Activated naive CD4-positive, alpha-beta T cell (primary cell): ENCODE measurements at places on chromosomes 5 and 9.

GRCh38 chr9:21683484-21684175 lies 118.8 kb upstream of the MTAP start:
- no peak for DNase-seq

- DNase-seq, result no peak
Observed at GRCh38 chr9:134802216-134802795, 78.3 kb upstream of the FCN2 start.

DNA sequence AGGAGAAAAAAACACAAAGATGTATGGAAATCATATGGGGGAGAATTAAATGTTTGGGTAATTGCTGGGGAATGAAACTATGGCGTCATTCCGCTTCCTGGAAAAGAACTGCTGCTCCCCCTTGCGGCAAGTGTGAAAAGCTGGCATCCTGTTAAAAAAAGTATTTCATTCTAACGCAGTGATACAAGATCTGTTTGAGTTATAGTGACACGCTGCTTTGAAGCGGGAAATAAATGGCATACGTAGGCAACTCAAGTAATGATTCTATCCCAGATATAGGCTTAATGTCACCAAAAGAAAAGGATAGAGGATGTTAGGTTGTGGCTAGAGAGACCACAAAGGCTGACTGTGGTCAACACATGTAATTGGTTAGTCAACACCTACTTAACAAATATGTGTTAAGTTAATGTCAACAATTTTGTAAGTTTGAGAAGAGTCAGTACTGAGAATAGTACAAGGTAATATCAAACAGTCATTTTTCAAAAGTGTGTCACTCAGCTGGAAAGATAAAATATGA lies 70.2 kb upstream of the ALDH1A1 start:
- DNase-seq, result no peak

DNA sequence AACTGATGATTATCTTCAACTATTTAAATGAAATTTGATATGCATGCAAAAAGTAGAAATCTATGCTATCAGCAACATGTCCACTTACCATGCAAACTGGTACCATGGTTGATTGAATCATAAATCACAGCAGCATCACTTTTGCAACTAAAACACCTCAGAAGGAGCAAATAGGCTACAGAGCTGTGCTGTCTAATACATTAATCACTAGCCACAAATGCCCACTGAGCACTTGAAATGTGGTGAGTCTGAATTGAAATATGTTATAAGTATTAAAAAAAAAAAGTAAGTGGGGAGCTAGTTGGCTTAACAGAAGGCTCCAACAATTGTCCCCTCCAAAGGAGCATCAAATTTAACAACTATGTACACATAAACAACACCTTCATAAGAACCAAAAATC lies 112.5 kb downstream of the FAM114A2 start:
- no peak for DNase-seq

GRCh38 chr9:94586814-94587213 lies 6.8 kb downstream of the FBP2 start:
- DNase-seq, result no peak

DNA sequence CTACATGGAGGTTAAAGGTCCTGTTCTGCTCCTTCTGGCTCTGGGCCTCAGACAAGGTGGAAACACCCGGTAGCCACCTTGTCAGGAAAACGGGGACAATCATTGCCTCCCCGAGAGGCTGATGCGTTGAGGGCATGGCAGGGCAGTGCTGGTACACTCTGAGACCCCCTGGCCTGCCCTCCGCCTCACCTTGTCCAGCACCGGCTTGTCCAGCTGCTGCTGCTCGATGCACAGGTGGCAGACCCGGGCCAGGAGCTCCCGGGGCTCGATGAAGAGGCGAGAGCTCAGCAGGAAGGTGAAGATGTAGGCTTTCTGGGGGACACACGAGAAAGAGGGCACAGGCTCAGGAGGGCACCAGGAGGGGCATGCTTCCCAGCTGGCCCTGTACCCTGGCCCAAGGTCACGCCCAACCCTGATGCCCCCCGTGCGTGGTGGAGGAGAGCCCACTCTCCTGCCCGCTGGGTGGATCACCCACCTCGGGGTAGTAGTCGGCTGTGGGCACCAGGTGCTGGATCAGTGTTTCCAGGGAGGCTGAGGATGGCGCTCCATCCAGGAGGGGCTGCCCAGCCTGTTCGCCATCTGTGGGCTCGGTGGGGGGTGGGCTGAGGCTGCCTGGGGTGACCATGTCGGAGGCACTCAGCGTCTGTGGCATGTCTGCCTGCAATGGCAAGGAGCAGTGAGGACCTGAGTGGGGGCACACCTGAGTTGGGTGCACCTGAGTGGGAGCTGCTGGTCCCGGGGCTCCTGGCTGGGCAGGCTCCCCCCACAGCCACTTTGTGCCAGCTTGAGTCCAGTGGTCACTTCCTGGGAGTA lies 66.0 kb upstream of the RNF130 start:
- DNase-seq, result no peak

- DNase-seq, result no peak
Observed at GRCh38 chr9:127977009-127977883, 3.5 kb downstream of the EEIG1 start.

DNA sequence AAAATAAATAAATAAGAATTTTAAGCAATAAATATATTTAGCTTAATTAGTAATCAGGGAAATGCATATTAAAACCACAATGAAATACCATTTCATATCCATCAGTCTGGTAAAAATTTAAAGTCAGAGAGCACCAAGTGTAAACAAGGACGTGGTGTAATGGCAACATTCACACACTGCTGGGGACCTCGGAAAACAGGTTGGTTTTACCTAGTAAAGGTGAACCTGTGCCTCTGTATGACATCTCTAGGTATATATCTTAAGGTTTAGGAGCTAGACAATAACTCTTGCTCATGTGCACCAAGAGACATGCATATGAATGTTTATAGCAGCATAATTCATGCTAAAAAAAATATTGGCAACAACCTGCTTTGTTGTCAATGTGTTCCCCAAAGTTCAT lies 29.7 kb downstream of the FNBP1 start:
- DNase-seq, result no peak

- DNase-seq, result no peak
Observed at GRCh38 chr5:159878988-159879471, 37.3 kb upstream of the ADRA1B start.

GRCh38 chr9:122053567-122054350 lies 39.3 kb downstream of the TTLL11 start:
- no peak for DNase-seq

DNA sequence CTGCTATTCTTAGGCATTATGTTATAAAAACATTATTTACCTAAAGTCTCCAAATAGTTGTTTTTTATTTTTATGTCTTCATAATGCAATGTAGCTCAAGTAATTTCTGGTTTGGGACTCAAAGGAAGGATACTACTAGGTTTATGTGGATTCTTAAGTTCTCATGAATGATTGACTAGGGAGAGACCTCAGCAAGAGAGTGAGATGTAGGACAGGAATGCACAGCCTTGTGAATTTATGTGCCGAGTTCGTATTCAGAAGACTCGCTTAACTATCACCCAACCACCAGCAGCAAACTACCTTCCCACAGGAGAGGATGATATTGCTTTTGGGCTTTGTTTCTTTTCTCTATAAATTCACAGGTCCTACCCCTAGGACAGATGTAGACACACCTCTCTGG lies 282.9 kb downstream of the ARHGEF28 start:
- DNase-seq, result no peak

DNA sequence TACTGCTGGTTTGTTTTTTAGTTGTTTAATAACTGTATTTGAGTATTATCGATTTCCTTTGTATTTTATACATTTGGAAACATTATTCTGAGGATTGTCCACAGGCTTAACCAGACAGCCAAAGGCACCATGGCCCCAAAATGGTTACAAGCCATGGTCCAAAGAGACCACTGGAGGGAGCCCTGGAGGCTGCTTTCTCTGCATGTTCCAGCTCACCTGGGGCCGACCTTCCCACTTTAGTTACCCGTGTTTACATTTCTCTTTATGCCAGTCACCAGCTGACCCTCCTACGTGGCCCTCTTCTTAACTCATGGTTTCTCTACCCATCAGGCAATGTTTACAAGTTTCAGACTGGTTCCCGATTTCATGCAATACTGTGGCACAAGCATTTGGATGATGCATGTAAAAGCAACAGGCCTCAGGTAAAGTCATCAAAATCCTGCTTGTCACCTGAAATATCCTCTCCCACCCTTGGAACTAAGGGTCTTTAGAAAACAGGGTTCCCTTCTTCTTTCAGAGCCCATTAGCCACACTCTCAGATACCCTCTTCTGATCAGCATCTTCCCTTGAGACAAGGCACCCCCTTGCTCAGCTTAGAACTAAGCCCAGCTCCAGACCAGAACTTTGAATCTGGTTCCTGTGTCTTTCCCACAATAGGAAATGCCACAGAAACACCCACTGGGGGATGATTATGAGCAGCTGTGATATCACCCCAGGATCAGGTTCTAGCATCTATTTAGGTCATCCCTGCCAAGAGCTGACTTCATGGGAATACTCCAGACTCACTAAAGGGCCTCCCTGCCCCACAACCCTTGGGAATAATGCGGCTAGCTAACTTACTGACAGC lies 49.9 kb upstream of the GARNL3 start:
- no peak for DNase-seq

GRCh38 chr5:147732291-147732883 lies 50.1 kb downstream of the JAKMIP2 start:
- DNase-seq, result no peak

- no peak for DNase-seq
Observed at GRCh38 chr9:133187561-133188005, 21.5 kb downstream of the OBP2B start.

- no peak for DNase-seq
Observed at GRCh38 chr9:125626187-125626586, 80.8 kb downstream of the MAPKAP1 start.

GRCh38 chr5:175201393-175201792 lies 242.6 kb downstream of the DRD1 start:
- DNase-seq, result no peak

DNA sequence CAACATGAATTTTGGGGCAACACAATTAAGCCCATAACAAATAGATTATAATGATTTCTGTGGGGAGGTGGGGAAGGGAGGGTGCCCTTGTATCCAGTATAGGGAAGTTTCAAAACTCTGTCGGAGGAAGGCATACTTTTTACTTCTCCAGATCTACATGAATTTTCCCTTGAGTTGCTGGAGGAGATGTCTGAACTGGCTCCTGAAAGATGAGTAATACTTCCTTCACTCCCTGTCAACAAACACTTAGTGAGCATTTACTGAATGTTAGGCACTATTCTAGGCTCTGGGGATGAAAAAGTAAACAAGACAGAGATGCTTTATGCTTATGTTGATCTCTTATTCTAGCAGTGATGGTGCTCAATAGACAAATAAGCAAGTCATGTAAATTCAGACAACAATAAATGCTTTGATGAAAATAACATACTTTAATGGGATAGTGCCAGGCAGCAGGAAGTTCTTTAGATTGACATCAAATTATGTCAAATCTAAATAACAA lies 197.9 kb upstream of the ANKH start:
- no peak for DNase-seq

DNA sequence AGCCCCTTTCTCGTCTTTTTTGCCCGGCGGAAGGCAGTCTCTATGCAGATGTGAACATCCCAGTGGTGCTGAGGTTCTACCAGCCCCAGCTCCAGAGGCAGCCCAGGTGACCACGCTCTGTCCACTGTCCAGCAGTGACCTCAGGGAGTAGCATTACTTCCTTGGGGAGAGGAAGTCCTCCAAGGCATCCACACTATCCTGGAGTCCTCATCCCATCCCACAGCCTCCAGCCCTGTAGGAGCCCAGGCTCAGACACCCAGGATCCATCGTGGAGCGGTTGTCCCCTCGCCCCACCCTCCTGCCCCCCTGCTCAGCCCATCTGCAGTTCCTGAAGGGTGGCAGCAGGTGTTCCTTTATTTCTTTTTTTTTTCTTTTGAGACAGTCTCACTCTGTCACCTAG lies 294.5 kb upstream of the IRX4 start:
- DNase-seq, result no peak

DNA sequence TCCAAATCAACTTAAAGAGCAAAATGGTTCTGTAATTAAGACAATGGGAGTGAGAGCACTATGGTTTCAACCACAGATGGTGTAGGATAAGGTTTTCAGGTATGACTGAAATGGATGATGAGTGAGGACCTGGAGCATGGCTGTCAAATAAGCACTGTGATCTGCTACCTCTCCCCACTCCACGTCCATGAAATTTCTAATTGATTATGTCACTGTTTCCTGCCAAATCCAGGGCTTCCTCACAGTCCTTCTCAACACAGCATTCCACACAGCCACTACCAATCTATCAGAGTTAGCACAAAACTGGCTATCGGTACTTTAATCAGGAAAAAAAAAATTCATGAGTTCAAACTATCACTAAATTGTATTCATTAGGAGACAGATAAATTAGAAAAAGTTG lies 420.4 kb upstream of the WWC1 start:
- DNase-seq, result no peak

- DNase-seq, result no peak
Observed at GRCh38 chr5:124056991-124057723, 545.2 kb downstream of the CSNK1G3 start.

DNA sequence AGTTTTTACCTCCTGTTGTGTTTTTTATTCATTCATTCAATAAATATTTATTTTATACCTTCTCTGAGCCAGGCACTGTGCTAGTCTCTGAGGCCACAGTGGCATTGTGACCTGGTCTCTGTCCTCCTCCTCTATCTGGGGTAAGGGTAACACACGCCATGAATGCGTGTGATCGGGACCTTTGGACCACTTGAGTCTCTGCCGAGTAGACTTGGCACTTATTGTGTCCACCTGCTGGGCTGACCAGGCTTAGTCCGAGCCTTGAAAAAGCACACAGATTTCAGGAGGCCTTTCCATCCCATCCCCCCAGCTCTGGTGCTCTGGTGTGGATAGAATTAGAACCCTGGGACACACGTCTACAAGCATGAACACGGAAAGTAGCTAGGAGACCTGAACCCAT lies 58.7 kb downstream of the ERGIC1 start:
- DNase-seq, result no peak

GRCh38 chr5:160044967-160045366 lies 36.0 kb downstream of the TTC1 start:
- no peak for DNase-seq

GRCh38 chr5:174073122-174073660 lies 27.7 kb downstream of the NSG2 start:
- DNase-seq, result no peak

- DNase-seq, result no peak
Observed at GRCh38 chr9:127380479-127380878, 16.5 kb upstream of the SLC2A8 start.

GRCh38 chr5:164233791-164234190 lies 728.4 kb downstream of the MAT2B start:
- DNase-seq, result no peak

DNA sequence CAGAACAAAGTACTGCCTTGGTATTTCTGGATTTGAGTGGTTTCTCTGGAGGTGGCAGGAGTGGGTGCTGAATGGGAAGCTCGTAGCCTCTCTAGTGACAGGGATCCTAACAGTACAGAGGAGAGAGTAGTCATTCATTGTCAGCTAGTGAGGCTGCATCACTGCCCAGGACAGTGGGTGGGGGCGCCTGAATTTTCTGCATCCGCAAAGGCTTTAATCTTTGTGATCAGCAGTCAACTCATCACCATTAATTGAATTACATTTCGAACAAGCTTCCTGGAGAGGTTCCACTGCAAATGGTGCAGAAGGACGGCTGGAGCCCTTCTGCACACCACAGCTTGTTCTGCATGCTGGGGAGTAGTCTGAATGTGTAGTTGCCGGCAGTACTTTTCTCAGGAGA lies 77.5 kb downstream of the HSPA4 start:
- DNase-seq, result no peak
